Uterus (tissue), 4 donors: ENCODE measurements at places on chromosomes 2 and 18. TPM values are rescaled to one million over a fixed set of nuclear protein-coding genes. Genes with fewer than 3 reads are reported as not detected.

- no peak for DNase-seq
Measured at GRCh38 chr2:29053670-29054400, 20.5 kb downstream of the PCARE start.

- no peak for DNase-seq
Measured at GRCh38 chr18:23921716-23922285, 92.8 kb upstream of the TTC39C start.

The SKOR2 gene
- not detected for total RNA-seq

The C18orf63 gene
- not detected for total RNA-seq

The HSPE1 gene
- 55.0 TPM for total RNA-seq

The ALLC gene
- total RNA-seq: not detected
